ENCODE measurements at places on chromosomes 3 and 15. TPM values are rescaled to one million over a fixed set of nuclear protein-coding genes. Genes with fewer than 3 reads are reported as not detected.

DNA sequence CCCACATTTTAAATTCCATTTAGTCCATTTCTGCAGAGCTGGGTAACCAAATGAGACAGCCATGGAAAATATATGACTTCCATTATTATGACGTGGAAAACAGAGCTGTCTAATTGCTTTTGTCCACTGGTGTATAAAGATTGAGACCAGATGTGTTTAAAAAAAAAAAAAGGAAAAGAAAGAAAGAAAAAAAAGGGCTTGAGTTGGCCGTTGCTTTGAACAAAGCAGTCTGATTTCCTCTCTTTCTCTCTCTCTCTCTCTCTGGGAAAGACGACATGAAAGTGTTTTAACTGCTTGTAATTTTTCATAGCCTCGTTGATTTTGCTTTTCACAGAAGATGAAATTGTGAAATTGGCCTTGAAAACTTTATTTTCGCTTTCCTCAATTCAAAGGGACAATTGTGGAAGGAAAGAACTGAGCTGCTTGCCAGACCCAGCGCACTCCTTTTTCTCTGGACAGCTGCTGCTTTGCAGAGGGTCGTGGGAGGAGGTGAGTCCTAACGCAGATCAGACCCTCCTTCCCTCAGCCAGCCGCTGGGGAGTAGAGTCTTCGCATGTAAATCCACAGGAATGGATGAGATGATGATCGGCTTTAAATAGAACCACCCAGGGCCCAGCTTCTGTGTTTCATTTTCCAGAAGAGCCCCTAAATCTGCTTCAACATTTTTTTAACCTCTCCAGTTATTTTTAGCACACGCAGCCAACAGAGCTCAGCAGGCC, 42.8 kb upstream of the UBE2E1 start:
- no peak for DNase-seq

DNA sequence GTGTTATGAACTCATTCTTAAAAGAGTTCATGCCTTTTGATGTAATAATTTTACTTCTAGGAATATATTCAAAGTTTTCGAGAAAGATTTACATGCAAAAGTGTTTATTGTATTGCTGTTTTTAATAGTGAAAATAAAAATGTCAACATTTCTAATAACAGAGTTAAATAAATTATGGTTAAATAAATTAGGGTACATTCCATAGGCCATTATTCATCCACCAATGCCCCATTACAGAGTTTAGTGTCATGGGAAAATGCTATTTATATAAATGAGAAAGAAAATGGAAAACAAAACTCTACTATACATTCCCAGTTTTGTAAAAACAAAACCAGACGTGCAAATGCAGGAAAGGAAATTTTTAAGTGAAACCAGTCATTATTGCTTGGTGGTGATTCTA, 538.1 kb upstream of the TBL1XR1 start:
- DNase-seq: no peak

Gene COL6A5
- total RNA-seq: not detected

DNA sequence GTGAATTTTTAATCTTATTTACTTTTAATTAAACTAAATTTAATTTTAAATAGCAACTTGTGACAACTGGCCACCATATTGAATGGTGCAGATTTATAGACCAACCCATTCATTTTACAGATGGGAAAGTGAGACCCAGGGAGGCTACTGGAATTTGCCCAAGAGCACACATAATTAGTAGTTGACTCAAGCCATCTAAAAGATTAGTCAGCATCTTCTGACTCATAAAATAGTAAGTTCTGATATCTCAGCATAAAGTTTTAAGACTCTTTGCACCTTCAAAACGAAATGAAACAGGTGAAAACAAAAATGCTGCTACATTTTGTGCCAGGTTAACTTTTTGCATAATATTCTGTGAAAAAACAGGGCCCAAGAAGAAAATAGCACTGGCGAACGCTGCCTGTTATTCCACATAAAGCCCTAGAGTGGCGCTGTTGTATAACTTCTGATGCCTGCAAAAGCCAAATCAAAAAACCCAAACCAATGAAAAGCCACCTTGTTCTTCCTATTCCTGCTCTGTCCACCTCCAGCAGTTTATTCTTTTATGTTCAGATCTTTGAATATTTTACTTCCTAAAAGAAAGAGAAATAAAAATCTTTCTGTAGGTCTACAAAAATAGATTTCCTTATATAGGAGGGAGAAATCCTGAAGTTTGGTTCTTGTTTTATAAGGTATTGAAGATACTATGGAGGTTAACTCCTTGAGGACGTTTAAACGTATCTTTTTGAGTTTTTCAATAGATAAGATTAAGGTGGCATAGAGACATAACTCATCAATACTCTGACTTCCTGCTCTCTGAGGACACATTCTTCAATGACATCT, 62.8 kb downstream of the OTOL1 start:
- DNase-seq: peak; percentile 75

DNA sequence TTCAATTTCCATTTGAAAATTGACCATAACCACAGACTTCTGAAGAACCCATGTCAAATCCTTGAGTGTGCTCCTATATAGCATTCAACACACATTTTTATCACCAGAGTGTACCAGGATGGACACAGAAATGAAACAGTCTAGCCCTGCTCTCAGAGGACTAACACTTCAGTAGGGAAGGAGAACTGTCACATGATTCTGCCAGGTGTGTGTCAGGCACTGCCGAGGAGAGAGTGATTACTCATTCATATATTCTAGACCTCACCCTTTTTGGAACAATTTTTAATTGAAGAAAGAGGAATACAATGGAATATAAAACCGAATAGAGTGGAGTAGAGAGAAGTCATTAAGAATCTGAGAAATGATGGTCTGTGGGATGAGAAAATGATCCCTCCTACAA, 125.8 kb downstream of the ERC2 start:
- no peak for DNase-seq

GRCh38 chr3:194424373-194424772, 25.3 kb upstream of the GP5 start:
- no peak for DNase-seq

- no peak for DNase-seq
These were observed 15.9 kb downstream of the CIB1 start for GRCh38 chr15:90217671-90218394.

Gene REC114
- not detected for total RNA-seq

Gene CP
- not detected for total RNA-seq

- no peak for DNase-seq
These were observed 237.6 kb downstream of the RAP2B start for GRCh38 chr3:153399636-153400035.

- peak; percentile 49 for DNase-seq
These were observed 143.2 kb downstream of the DNAJB8 start for GRCh38 chr3:128323206-128324081.

DNA sequence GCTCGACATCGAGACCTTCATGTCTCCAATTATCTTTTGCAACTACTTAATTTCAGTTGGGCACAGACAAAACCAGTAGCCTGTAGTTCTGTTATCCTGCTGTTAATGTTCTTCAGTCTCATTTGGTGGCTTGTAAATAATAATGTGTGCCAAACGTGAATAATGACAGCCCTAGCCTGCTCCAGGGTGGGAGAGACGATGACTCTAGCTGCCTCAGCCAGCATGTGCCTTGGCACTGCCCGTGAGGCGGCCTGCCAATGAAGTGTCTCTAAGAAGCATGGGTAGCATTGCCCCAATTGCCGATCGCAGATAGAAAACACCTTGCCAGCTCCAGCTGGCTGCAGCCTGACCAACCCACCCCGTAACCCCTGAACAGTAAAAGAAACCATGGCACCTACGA, 58.8 kb downstream of the ASB7 start:
- no peak for DNase-seq

- DNase-seq: no peak
These were observed 253.1 kb downstream of the WDR72 start for GRCh38 chr15:53506370-53506769.

DNA sequence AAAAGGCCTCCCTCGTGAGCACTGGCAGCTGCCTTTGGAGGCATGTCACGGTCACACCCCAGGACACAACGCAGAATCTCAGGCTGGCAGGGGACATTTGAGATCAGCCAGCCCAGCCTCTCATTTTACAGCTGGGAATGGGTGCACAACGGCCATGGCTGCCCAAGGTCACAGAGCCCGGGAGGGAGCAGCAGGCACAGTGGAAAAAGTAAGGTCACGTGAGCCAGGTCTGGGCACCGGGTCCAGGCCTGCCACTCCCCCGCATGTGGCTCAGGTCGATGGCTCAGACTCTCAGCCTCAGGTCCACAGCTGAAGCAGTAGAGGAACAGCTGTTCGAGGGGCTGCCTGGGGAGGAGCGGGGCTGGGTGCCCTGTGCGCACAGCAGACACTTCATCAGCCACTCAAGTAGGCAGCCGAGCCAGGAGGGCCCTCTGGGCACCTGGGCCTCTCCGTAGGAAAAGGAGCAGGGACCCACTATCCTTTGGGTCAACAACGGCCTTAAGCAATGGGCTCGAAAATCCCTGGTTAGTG, 260.6 kb downstream of the GOLGA6L6 start:
- no peak for DNase-seq

DNA sequence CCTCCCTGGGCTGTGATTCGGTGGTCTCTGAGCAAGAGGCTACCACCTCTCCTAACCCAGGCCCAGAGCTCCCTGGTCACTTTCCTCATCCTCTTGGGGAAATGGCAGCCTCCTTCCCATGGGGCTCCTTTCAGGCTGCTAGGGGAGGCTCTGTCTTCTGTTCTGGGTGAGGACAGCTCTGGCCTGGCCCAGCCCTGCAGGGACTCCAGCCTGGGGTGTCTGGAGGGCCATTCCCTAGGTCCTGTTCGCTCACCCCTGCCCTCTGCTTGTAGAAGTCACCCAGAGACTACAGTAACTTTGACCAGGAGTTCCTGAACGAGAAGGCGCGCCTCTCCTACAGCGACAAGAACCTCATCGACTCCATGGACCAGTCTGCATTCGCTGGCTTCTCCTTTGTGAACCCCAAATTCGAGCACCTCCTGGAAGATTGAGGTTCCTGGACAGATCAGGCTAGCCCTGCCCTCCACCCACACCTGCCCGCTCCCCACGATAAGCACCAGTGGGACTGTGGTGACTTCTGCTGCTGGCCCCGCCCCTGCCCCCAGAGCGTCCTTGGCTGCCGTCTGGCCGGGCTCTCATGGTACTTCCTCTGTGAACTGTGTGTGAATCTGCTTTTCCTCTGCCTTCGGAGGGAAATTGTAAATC, 30.9 kb downstream of the PRKCD start:
- no peak for DNase-seq

Gene ZBBX
- 1.0 TPM for total RNA-seq

- no peak for DNase-seq
These were observed 74.9 kb downstream of the RAD18 start for GRCh38 chr3:8888301-8888915.

Gene TMEM207
- not detected for total RNA-seq

Gene TIMP4
- 7.3 TPM for total RNA-seq

DNA sequence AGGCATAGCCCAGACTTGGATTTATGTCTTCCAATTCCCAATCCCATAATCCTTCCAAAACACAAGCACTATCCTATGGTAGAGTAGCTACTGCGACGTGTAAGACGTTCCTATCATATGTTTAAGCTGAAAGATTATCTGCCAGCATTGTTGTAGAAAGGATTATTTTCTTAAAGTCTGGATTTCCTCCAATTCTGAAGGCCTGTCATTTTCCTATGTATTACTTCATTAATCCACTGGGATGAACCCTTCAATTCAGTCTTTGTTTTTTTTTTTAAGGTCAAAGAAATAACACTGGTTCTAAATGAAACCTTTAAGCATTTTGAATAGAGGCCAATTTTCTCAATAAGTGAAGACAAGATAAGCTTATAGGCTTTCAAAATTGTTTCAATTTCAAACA, 289.0 kb downstream of the SLC9A9 start:
- no peak for DNase-seq

DNA sequence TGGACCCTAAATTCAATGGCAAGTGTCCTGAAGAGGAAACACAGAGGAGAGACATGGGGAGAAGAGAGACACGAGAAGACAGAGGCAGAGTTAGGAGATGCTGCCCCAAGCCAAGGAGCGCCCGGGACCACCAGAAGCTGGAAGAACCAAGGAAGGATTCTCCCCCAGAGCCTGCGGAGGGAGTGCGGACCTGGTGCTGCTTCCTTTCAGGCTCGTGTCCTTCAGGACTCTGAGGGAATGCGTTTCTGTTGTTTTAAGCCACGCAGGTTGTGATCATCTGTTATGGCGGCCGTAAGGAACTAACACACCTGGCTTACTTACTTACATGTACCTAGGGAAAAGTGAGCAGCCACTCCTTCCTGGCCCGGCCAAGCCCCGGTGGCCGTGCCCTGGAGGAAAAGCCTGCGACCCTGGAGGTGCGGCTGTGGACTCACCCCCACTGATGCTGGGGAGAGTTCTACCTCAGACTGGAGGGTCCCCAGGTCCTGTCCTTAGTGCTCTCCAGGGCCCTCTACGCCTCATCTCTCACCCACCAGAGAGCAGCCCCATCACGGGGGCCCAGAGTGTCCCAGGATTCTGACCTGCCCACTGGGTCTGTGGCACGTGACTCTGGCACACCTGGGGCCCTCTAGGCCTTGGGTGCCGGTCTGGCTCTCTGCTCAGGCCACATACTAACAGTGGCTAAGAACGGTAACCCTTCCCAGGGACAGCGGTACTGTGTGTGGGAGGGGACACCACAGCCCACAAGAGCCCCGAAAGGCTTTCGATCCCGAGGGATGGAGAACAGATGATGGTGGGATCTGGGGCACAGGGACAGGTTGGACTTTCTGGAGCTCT, 61.8 kb downstream of the ITGA11 start:
- DNase-seq: no peak

Gene CD86
- not detected for total RNA-seq

DNA sequence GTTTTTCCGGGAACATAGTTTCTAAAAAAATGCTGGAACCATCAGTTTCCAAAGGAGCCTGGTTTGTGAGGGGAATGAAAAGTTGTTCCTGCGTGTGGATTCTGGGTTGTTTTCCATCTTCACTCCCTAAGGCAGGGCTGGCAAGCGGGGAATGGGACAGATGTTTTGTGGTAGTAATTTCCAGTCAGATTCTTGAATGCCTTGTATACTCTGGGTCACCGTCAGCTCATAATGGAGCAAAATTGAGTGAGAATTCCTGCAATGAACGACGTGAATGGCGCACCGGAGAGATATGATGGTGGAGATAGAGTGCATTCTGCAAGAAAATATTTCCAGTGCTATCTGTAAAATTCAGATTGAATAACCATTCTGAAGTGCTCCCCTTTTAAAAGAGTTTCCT, 19.9 kb downstream of the EEFSEC start:
- DNase-seq: no peak

Gene PXK
- total RNA-seq: 11.1 TPM

GRCh38 chr15:90889736-90890456, 5.6 kb downstream of the FES start:
- no peak for DNase-seq

Gene ITIH4
- total RNA-seq: not detected

Gene GPR160
- total RNA-seq: 13.0 TPM

Data from PC-3 (cell line).